ENCODE measurements at places on chromosomes 11 and 22. TPM values are rescaled to one million over a fixed set of nuclear protein-coding genes. Genes with fewer than 3 reads are reported as not detected.

The BET1L gene
- total RNA-seq: 13.2 TPM

The MPPED2 gene
- not detected for total RNA-seq

The OR10D3 gene
- 1.6 TPM for total RNA-seq

The DNAJC24 gene
- total RNA-seq: 16.3 TPM

The LARGE2 gene
- total RNA-seq: 0.19 TPM

The SCGB1A1 gene
- total RNA-seq: not detected

The FOLR3 gene
- not detected for total RNA-seq

The APOA4 gene
- total RNA-seq: not detected

The SLC5A12 gene
- total RNA-seq: 0.61 TPM

The ZC3H12C gene
- total RNA-seq: 5.9 TPM

The TMPRSS6 gene
- not detected for total RNA-seq

The APOL4 gene
- not detected for total RNA-seq

The ANO9 gene
- not detected for total RNA-seq

The OR51A4 gene
- total RNA-seq: not detected

The MOGAT2 gene
- total RNA-seq: not detected

The GNAZ gene
- total RNA-seq: 2.1 TPM

The ARL2 gene
- 274 TPM for total RNA-seq

The AKIP1 gene
- total RNA-seq: 28.4 TPM

The DDX25 gene
- not detected for total RNA-seq

The AP2A2 gene
- total RNA-seq: 17.7 TPM

The HEPN1 gene
- not detected for total RNA-seq

The APOA1 gene
- not detected for total RNA-seq

The OR52H1 gene
- not detected for total RNA-seq

The SLC6A5 gene
- not detected for total RNA-seq

The PHF21B gene
- 6.0 TPM for total RNA-seq

The OR51I1 gene
- total RNA-seq: 1.0 TPM

The OR52E8 gene
- not detected for total RNA-seq

The RHOD gene
- not detected for total RNA-seq

The OR10A2 gene
- total RNA-seq: not detected

The IRAG1 gene
- total RNA-seq: 0.08 TPM

The CD3E gene
- total RNA-seq: not detected

The MS4A4A gene
- not detected for total RNA-seq

The TIMP3 gene
- total RNA-seq: 337 TPM

The MUC2 gene
- total RNA-seq: 0.03 TPM

The CARD10 gene
- total RNA-seq: 35.8 TPM

The TREH gene
- not detected for total RNA-seq

The OR8G1 gene
- total RNA-seq: 0.64 TPM

The PDE2A gene
- total RNA-seq: 1.5 TPM

Data from A375 (cell line).